Fibroblast of villous mesenchyme (primary cell): ENCODE measurements at places on chromosomes 11 and 22. TPM values are rescaled to one million over a fixed set of nuclear protein-coding genes. Genes with fewer than 3 reads are reported as not detected.

DNA sequence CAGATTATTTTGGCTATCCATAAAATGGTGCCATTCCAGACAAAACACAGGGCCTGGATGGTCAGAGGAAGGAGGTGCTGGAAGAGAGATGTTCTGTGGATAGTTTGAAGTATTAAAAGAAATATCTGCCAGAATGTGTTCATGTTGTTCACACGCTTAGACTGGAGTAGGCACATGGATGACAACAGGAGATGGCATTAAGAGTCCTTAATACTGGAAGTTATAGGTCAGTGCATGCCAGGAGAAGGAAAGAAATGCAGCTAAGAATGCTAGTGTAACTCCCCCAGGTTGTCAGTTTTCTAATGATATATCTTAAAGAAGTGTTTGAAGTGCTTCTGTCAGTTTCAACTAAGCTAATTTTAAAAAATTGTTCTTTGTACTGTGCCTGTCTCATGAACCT, 20.2 kb downstream of the KREMEN1 start:
- DNase-seq, result no peak

The C1QTNF6 gene
- 9.5 and 10.6 TPM in 2 replicates for total RNA-seq

The RASGRP2 gene
- 10.3 and 12.5 TPM in 2 replicates for total RNA-seq

GRCh38 chr11:116044941-116045340, 540.7 kb upstream of the CADM1 start:
- no peak for DNase-seq

GRCh38 chr11:62593434-62594044, 2.2 kb upstream of the TUT1 start:
- DNase-seq, result peak; percentile 81

- DNase-seq, result no peak
Observed at GRCh38 chr22:48968201-48968959, 859.3 kb downstream of the BRD1 start.

GRCh38 chr11:134370526-134371435, 39.0 kb downstream of the GLB1L2 start:
- no peak for DNase-seq

DNA sequence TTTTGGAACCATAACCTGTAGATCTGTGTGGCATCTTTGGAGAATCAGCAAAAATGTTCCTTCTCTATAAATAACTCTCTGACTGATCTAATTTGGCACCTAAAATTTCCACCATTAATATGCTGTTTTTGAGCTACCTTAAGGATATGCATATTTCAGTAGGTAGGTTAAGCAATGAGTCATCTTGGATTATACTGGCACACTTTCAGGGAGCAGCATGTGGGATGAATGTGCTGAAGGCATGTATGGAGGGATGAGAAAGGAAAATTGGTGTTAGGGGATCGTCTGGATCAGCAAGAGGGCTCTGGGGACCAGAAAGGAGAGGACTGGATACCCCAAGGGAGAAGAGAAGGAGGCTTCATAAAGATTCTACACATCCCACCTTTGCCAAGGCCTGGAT, 44.6 kb upstream of the ELF5 start:
- no peak for DNase-seq

DNA sequence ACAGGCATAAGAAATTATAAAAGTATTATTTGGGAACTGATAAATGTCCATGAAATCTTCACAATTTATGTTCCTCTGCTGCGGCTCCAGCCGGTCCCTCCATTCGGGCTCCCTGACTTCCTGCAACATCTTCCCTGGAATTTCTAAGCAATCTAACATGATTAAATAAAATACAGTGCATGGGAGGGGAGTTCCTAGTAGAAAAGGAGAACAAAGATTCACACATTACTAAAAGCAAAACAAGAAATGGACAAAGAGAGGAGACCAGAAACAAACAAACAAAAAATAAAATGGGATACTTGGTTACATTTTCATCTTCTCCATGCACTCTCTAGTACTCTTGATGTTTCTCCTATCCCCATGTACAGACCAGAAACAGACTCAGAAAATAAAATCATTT, 8.6 kb upstream of the APOL4 start:
- DNase-seq, result no peak

DNA sequence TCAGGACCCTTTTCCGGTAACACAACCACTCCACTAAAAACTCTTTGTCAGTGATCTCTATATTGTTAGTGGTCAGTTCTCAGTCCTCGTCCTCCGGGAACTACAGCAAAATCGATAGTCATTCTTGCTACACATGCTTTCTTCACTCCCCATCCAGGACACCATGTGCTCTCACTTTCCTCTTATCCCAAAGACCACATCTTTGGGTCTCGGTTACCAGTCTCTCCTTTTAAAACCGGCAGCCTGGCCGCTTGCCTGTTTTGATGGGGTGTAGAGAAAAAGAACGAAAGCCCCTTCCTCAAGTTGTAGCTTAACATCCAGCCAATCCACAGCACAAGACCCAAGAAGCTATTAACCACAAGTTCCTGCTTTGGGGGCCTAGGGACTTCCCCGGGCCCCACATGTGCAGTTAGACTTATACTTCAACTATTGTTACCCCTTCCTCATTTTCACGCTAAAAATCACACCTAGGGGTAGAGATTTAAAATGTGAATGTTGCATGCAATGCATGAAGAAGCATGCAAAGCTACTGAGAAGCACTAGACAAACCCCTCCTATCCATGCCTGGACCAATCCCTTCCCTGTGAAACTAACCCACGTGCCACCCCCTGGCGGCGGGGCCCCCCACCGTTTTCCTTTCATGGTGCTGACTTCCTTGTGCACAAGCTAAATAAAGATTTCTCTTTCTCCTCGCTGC, 1.5 kb upstream of the TOLLIP start:
- no peak for DNase-seq

DNA sequence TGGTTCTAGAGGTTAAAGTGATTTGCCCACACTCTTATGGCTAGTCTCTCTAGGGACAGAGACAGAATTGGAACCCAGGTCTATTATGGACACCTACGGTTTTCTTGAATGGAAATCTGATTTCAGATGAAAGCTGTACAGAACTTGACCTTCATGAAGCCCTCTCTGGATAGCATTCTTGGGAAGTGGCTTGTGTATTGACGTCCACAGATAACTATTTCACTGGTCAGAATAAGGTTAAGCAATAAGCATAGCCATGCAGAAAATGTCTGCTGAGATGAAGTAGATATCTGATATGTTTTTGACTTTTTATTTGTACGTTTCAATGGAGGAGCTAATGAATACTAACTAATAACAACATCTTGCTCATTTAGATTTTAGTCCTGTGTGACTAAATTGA, 1.1 kb downstream of the TLCD5 start:
- peak; percentile 88 for DNase-seq

The FOLH1 gene
- not detected in 2 replicates for total RNA-seq

- no peak for DNase-seq
Observed at GRCh38 chr22:38403812-38404211, 51.2 kb downstream of the KCNJ4 start.

DNA sequence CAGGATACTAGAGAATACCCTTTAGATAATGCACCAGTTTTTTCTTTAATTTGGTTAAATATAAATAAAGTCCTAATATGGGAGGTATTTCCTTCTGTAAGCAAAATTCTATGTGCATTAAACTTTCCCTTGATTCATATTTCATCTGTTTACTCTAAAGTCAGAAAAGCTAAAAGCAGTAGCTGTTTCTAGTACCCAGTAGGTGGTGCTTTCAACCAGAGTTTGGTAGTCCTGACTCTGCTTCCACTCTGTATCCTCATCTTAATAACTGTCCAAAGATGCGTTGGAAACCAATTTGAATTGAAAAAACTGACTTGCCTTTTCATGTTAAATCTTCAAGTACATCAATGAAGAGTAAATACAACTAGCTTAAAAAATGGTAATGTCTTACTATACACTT, 1065.2 kb downstream of the JRKL start:
- DNase-seq, result peak; percentile 6

GRCh38 chr11:110056956-110057355, 36.2 kb upstream of the ZC3H12C start:
- DNase-seq, result no peak

GRCh38 chr11:83006877-83007330, 64.8 kb downstream of the RAB30 start:
- DNase-seq, result no peak

- no peak for DNase-seq
Observed at GRCh38 chr22:46373921-46374662, 38.6 kb downstream of the TRMU start.

The SAA2 gene
- total RNA-seq, result 0.43 TPM in 1 of 2 replicates, not detected in the other

DNA sequence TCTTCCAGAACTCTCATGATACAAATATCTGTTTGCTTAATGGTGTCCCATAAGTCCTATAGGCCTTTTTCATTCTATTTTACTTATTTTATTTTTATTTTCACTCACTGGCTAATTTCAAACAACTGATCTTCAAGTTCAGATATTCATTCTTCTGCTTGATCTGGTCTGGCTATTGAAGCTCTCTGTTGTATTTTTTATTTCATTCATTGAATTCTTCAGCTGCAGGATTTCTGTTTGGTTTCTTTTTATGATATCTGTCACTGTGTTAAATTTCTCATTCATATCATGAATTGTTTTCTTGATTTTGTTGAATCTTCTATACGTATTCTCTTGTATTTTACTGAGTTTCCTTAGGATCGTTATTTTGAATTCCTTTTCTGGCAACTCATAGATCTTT, 2.6 kb upstream of the OR10A3 start:
- no peak for DNase-seq

The MUC5AC gene
- total RNA-seq, result not detected in 2 replicates

- DNase-seq, result no peak
Observed at GRCh38 chr22:45574069-45574703, 71.5 kb downstream of the FBLN1 start.

The PHOX2A gene
- not detected in 2 replicates for total RNA-seq

The C11orf52 gene
- total RNA-seq, result 0.32 and 0.86 TPM in 2 replicates

DNA sequence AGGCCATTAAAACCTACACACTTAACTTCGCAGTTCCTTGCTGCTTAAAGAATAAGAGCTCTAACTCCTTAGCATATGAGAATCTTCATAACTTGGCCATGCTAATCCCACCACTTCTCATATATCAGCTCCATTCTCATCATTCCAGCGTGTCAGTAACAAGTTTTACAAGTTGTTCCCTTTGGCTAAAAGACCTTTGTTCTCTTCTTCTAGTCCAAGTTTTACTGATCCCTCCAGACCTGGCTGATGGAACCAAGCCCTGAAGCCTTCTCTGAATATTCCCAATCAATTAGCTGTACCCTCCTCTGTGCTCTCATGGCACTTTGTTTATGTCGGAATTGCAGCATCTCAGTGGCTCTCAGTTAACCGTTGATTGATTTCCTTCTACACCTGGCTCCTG, 35.8 kb downstream of the GAB2 start:
- DNase-seq, result peak; percentile 47

DNA sequence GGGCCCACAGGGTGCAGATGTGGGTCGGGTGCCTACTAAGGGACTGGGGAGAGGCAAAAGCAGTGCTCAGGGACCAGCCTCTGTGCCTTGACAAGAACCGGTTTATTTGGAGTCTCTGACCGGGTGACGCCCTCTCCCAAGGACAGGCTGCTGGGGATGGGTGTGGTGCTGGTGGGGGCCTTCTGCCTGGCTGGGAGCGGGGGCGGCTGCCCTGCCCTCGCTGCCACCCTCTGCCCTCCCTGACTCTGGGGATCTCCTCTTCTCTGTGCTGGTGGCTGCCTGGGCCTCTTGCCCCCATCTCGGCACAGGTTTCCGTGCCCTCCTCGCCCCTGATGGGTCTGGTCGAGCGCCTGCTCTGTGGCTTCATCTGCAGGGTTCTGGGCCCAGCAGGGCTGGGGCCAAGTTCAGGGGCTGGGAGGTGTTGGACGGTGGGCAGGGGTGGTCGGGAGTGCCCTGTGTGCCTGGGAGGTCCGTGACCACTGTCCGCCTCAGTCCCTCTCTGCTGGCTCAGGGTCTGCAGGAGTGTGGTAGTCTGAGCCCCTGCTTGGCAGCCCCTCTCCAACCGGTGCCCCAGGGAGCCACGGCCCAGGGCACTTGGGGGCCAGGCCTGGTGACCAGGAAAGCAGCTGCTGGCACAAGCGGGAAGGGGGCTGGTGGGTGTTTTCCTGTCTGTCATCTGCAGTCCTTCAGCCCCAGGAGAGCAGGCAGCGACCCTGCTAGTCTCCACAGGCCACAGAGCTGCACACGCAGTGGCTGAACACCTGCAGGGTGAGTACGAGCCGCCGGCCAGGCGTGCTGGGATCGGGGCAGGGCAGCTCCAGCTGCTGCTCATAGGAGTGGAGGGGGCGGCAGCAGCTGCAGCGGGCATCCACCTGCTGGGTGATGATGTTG, 23.5 kb downstream of the MUC6 start:
- DNase-seq, result no peak

GRCh38 chr11:47946682-47947559, 33.4 kb upstream of the PTPRJ start:
- peak; percentile 92 for DNase-seq

The ZFPL1 gene
- total RNA-seq, result 28.9 and 46.7 TPM in 2 replicates

DNA sequence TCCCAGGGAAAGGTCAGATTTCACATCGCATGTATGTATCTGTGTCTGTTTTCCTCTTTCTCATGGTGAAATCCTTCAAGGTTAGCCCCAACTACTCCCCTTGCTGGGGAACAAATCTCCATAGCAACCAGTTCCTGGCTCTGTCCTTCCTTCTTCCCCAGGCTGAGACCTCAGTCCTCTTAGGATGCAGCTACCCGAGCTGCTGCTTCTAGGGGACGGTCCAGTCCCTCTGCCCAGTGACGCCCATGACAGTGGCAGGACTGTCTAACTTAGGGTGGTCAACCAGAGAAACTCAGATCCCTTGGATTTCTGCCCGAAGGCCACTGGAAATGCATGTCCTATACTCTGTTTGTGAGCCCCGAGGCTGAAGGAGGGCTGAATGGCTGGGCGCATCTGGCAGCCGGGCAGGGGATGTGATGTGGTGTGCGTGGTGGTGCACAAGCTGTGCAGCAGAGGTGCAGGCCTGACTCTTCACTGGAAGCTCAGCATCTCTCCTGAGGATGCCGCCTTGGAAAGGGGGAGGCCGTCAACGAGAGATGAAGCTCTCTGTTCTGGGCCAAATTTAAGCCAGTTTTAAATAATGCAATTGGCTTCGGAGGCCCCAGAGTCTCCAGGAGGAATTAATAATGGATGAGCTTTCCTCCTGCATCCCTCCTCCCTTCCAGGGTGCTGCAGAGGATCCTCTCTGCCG, 118.7 kb upstream of the B3GAT1 start:
- no peak for DNase-seq

DNA sequence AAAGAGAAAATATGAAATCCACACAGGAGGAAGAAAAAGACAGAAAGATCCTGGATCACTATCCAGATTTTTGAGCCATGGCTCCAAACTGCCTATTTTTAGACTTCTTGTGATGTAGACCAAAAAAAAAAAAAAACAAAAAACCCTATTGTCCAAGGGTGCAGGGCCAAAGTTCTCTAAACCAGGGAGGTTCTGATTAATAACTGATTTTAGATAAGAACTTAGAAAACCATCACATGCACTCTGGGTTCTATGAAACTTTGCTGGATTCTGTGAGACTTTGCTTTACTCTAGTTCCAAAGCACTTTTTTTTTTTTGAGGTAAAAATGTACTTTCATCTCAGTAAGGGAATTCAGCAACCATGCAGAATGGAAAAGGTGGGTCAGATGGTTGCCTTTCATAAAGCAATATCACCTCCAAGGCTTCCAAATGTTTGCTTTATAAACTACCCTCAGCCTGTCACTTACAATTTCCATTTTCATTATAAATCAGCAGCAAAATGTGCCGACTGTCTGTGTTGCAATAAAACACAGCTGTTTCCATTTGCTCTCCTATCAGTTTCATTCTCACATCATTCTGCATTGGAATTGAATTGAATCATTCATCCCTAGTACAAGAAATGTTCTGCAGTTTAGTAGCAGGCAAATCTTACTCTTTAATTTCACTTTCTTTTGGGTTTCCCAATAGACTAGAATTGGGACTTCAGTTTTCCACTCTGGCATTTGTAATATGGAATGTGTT, 1584.3 kb upstream of the RAG2 start:
- DNase-seq, result no peak
